ENCODE measurements at places on chromosomes 6 and 20.

DNA sequence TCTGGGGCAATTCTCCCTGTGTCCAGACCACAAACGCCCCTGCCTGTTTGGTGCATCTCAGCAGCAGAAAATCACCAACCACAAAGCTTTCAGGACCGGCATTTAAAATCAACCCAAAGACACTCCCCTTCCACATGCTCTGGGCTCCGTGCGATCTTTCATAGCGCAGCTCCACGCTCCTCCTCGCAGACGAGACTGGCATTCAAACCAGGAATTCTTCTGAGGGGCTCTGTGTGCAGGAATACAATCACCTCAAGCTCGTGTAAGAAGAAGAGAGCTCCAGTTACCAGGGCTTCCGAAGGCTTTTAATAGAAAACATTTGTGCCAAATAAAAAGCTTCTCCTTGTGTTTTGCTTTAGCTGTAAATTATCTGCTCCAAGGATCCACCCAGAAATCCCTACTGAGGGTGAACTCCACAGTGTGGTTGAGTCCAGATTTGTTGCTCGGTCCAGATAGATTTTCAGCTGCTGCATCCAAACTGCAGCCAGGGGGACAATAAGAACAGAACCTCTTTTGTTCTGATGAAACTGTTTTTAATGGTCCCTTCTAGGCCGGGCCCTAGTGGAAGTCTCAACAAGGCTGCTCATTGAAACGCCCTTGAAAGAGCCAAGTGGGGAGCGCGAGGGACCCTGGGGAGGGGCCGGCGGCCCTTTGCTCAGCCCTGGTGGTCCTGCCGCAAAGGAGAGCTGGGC is 16.4 kb upstream of the BMP7 start:
- DNase-seq, result no peak

DNA sequence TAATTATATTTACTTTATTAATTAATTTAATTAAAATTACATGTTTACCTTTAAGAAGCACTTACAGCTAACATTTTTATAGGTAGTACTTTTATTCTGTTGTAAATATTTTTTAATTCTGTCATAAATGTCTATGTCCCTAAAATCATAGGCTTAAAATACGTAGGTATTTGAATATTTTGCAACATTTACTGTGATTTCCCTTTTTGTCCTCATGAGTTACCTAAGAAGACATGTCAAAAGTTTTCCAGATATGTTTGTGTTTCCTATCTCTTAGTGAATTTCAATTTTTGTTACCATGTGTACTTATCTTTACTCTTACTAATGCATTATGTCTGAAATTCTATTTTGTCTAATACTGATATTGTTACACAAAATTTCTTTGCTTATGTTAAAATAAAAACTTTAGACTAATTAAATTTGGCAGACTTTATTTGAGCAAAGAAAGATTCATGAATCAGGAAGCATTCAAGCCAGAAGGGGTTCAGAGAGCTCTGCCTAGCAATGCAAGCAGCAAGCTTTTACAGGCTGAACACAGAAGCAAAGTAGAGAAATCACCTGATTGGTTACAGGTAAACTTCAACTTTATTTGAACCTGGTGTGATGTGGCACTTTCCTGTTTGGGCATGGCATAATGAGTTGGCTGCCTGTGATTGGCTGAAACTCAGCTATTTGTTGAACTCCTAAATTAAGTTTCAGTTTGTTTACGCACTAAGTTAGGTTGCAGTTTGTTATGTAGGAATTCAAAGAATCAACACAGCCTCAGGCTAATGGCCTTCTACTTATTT is 123.2 kb upstream of the TMEM170B start:
- peak; percentile 23 for DNase-seq

GRCh38 chr6:26043384-26044139 is 43.7 kb upstream of the HFE start:
- peak; percentile 98 for DNase-seq

- peak; percentile 83 for DNase-seq
Measured at GRCh38 chr6:28943557-28944411, 20.0 kb upstream of the TRIM27 start.

DNA sequence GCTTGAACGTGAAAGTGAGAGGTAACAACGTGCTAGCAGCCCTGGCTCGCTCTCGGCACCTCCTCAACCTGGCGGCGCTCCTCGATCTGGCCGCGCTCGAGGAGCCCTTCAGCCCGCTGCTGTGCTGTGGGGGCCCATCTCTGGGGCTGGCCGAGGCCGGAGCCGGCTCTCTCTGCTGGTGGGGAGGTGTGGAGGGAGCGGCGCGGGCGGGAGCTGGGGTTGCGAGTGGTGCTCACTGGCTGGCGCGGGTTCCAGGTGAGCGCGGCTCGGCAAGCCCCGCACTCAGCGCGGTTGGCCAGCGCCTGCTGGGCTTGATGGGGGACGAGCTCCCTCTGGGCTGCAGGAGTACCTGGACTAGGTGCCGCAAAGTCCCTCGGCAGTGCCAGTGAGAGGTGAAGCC is 52.5 kb upstream of the RPS6KA2 start:
- DNase-seq, result no peak

DNA sequence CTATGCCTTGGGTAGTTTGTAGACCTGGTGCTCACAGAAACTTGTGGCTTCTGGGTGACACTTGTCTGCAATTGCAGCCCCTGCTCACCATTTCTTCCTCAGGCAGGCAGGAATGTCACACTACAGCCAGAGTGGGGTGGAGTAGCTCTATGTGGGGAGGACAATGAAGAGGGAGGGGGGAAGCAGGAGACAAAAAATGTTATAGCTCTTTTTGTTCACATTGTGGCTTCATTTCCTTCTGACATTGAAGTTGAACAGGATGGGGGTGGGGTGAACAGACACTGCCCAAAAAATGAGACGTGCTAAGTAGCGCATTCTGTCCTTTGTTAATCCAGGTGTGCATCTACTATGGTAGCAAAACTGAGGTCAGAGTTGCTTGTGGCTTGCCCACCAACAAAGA is at the start of gene THEMIS:
Gene THEMIS, minus strand, starts transcription at position 124 of the 400 bp plus-strand sequence. CDS start 126 bp downstream, outside the sequence.
- no peak for DNase-seq

DNA sequence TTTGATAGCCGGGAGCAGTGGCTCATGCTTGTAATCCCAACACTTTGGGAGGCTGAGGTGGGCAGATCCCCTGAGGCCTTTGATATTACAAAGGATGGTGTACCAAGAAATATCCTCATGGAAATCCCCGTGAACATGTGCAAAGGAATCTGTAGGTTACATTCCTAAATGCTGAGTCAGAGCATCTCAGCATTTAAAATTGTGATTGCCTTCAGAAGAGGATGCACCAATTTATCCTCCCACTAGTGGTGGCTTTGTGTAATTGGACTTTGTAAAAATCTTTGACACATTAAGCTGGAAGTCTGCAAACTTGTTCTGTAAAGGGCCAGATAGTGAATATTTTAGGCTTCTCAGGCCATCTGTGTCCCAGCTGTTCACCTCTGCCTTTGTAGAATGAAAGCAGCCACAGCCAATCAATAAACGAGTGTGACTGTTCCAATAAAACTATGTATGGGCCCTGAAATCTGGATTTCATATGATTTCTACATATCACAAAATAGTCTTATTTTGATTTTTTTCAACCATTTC is 11.8 kb downstream of the TMEM14B start:
- peak; percentile 93 for DNase-seq
